ENCODE measurements at places on chromosomes 1 and 21. TPM values are rescaled to one million over a fixed set of nuclear protein-coding genes. Genes with fewer than 3 reads are reported as not detected.
A peak's percentile ranks its signal among the peaks of the same experiment; 100 is the strongest.

DNA sequence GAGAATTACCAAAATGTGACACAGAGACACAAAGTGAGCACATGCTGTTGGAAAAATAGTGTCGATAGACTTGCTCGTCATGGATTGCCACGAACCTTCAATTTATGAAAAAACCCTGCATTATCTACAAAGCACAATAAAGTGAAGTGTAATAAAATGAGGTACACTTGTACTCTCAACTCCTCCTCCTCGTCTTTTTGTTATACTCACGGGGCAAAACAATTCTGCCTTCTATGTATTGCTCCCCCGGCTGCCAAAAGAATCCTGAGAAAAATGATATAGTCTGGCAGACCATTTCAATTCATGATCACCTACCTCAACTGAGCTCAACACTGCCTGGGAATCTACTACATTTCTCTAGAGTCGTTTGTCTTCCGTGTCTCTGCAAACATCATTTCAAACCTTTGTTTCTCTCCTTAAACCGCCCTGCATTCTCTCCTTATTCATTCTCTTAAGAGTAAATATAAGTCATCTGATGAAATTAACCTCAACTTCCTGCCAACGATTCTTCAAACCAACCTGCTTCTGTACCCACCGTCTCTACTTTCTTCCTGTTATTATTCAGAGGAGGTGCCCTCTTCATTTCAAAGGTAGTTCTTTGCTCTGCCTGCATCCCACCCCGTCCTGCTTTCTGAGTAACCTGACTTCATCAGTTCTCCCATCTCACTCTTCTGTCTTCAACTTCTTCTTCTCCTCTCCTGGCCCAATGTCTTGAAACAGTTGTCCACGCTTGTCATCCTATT, 12.9 kb upstream of the IL19 start:
- no peak for DNase-seq

GRCh38 chr1:44507490-44508396, 102.7 kb downstream of the RNF220 start:
- peak; percentile 50 for DNase-seq

DNA sequence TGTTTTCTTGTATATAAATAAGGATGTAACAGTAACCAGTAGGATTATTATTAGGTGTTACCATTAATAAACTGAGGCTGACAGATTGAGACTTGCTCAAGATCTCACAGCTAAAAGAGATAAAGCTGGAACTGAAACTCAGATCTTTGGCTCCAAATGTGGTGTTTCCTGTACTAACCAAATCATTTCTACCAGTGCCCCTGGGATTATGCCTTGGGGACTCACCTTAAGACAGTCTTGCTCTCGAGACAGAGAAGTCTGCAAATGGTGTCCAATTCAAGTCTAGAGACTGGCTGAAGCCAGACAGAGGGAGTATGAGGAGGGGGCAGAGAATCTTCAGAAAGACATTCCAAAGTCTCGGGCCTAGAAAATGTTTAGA, 593 bp upstream of the CD53 start:
- DNase-seq = no peak

The PTPRC gene
- polyA plus RNA-seq = 1.4 TPM

The TMCO4 gene
- 35.0 TPM for polyA plus RNA-seq

The PLEKHN1 gene
- not detected for polyA plus RNA-seq

DNA sequence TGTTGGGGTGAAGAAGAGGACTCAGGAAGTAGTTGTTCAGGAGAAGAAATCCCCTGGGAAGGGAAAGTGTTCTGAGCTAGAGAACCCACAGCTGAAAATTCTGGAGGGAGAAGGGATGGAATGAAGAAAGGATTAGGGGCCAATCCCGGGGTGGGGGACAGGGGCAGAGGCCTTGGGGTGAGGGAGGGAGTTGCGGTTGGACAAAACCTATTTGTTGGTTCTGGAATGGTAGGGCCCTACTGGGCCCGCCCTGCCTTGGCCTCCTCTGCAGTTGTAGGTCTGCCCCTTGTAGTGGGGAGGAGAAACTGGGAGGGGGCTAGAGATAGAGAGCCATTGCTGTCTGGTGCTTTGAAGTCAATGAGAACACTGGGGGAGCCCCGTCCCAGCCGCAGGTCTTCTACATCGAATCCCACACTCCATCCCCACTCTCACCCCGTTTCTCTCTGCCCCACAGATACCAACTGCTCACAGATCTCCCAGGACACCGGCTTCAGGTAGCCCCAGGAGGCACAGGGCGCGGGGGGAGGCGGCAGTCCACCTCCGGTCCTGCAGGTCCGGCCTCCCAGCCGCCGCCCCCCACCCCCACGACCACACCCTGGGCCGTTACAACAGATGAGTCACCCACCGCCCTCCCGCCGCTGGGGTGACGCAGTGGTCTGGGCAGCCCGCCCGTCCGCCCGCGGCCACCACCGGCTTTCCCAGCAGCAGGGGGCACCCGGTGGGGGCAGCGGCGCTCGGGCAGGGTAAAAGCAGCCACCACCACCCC, 1.1 kb downstream of the TAGLN2 start:
- peak; percentile 98 for DNase-seq

The AMPD1 gene
- polyA plus RNA-seq = not detected

DNA sequence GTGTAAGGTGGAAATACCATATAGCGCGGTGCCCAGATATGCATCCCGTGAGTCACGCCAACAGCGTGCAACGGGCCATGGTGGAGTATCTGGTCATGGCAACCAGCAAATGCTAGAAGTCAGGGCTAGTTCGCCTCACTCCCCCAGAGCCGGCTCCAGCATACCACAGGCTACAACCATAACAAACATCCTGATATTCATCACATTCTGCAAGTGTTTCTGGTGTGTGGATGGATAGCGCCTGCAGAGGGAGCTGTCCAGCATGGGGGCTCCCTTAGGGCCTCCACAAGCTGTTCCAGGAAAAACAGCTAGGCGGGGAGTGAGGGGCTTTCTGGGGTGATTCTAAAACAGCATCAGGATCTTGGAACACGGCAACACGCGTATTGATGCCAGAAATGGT, 6.8 kb downstream of the C1orf198 start:
- no peak for DNase-seq

- DNase-seq = no peak
Observed at GRCh38 chr1:44598167-44598566, 76.1 kb downstream of the TMEM53 start.

DNA sequence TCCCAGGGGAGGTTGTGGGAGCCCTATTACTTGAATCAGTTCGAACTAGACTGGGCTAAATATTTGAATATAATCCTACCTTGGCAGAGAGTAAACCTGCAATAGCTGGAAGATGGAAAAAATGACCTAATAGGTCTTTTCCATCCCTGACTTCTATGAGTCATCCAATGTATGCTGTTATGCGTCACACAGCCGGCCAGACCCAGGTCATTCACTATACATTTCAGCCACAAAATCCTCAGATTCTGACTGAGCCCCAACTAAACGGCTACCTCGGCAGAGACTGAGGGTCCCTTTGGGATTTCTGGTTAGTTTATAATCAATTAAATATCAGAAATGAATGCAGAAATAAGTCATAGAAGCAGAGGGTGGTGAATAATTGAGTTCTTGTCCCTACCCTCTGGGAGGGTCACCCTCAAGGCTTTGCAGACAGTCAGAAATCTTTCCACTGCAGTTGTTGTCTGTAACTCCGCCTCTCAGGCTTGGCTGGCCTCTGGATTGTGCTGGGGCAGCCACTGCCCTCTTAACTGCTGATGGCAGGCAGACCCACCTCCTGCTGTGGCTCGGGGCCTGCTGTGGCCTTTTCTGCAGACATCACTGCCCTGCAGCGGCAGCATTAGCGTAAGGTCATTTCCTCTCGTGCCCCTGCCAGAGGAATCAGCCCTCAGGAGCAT, 240.5 kb downstream of the TGFB2 start:
- DNase-seq = peak; percentile 20
